ENCODE measurements at places on chromosomes 1 and 21.
A peak's percentile ranks its signal among the peaks of the same experiment; 100 is the strongest.

DNA sequence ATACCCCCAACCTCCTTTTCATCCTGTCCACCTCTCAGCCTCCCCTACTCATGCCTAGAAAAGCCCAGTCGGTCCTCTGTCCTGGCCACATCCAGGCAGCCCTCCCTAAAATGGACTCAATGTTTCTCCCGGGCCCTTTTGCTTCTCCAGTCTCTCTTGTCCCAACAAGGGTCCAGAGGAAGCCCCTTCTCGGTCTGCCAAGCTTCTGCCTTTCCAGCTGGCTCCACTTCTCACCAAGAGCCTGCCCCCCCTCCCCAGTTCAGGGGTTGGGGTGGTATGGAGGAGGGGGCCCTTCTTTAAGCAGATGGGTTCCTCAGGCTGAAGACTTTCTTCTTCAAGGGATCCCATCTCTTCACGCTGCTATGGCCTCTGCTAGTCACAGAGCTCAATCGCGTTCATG lies 23.9 kb downstream of the RAB7B start:
- no peak for DNase-seq

DNA sequence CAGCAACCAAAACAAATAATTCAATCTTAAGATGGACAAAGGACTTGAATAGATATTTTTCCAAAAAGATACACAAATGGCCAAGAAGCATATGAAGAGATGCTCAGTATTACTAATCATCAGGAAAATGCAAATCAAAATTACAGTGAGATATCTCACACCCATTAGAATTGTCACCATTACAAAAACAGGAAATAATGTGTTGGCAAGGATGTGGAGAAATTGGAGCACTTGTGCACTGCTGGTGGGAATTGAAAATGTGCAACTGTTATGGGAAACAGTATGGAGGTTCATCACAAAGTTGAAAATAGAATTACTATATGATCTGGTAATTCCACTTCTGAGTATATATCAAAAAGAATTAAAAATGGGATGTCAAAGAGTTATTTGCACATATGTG lies 83.2 kb downstream of the SH3GLB1 start:
- DNase-seq: no peak

- no peak for DNase-seq
These were observed 7.2 kb upstream of the TSPEAR start for GRCh38 chr21:44718571-44718970.

DNA sequence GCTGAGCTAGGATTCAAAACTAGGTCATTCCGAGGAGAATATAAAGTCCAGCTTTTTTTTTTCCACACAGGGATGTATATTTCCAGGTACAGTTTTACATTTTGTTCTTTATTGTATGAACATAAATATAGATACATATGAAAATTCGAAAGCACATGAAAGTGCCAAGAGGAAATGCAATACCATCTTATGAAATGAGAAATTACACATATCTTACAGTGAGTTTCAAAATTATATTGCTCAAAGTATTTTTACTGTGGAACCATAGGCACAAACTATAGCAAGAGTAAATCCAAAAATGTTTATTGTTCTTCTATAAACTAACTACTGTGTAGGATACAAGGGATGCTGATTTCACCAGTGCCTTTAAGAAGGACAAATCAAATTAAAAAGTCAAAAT lies 39.0 kb downstream of the PTPRC start:
- no peak for DNase-seq

GRCh38 chr1:184412472-184412871 lies 25.6 kb downstream of the C1orf21 start:
- no peak for DNase-seq

- no peak for DNase-seq
These were observed 8.3 kb downstream of the MAPKAPK2 start for GRCh38 chr1:206693029-206693428.

DNA sequence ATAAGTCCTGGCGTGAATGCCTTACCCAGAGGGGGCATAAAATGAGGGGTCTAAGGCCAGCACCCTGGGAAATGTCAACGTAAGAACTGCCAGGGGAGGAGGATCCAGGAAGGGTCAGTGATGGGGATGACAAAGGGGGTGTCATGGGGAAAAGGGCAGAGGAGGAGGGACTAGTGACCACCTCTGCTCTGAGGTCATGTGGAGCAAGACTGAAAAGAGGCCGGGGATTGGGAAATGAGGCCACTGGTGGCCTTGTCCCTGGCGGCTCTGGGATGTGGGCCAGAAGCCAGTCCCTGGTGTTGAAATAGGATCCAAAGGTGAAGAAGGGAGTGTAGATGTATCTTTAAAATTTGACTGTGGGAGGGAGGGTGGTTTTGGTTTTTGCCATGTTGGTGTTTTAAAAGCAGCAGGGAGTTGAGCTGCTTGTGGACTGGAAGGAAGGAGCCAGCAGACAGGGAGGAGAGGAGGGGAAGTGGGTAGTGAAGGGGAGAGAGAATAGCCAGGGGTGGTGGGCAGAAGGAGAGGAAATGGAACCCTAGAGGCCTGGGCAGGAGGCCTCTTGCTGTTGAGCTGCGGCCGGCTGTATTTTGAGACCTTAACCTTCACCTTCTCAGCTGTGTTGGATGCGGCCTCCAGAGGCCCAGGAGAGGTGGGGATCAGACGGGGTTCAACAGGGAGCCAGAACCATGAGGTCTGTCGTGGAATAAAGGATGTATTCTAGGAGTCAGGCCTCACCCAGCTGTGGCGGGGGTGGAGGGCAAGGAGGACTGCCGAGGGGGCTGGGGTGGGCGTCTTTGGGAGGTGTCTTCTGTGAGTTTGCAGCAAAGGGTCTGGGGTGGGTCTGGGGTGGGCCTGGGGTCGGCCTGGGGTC lies 92.5 kb downstream of the DHRS3 start:
- no peak for DNase-seq

- no peak for DNase-seq
These were observed 24.8 kb upstream of the KCNE1 start for GRCh38 chr21:34536820-34537219.

DNA sequence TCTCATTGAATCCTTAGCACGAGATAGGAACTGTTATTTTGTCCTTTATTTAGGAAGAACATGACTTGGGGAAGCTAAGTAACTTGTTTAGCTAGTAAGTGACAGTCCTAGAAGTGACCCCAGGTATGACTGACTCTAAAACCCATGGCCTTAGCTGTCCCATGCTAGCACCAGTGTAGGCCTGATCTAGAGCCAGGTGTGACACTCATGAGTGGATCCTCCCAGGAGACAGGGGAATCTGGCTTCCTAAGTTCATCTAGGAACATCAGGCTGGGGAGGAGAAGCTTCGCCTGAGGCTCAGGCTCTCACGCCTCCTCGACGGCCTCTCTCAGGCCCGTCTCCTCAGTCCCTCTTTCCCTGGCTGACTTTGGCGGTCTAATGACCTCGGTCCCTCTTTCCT lies 31.2 kb downstream of the CD48 start:
- DNase-seq: no peak

DNA sequence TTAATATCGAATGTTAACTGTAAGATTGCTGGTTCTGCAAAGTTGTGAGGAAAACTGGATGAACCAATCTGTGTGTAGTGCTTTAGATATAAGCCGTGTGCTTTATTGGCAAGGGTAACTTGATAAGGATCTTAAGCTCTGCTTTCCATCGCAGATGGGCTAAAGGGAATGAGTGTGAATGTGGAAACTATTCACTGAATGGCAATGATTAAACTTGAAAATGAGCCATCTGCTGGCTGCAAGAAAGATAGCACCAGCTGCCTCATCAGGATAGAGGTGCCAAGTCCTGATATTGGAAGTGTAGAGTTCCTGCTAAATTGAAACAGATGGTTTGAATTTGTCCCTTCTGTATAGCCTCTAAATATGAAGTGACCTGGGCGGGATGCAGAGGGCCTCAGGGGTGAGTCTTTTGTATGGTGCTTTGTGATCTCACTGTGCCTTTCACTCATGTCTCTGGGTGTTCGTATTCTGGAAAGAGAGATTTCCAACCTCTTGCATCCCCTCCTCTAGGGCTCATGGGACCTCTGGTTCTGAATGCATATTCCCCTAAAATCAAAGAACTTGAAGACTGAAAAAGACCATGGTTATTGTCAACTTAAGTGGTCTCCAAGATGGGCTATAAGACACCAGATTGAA lies 9.2 kb downstream of the FCRL3 start:
- DNase-seq: peak; percentile 11

DNA sequence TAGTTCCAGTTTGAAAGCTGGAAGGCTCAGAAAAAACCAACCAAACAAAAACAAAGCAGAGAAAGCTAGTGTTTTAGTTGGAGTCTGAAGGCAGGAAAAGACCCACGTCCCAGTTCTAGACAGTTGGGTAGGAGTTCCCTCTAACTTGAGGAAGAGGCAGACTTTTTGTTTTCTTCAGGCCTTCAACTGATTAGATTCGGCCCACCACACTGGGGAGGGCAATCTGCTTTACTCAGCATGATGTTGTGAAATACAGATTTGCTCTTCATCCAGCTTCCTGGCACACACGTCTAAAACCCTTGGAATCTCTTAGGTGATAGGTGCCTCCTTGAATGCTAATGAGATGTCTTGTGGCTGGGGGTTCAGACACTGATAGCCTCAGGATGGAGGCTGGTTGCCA lies 49.1 kb upstream of the CSF3R start:
- no peak for DNase-seq

DNA sequence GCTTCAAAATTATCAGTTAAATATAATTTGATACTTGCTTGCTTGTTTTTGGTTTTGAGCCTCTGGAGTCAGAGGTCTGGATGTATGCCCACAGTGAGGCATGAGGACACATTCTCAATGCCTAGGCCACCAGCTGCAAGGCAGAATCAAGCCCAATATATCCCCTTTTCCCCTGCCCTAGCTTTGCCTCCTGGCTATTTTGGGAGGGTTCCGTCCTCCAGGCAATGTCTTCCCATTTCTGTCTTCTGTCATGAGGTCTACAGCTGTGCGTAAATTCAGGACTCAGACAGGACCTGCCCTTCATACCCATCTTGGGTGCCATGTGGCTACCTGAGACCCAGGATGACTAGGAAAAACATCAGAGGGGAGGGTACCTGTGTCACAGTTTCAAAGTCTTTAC lies 19.2 kb downstream of the NRDC start:
- DNase-seq: no peak

DNA sequence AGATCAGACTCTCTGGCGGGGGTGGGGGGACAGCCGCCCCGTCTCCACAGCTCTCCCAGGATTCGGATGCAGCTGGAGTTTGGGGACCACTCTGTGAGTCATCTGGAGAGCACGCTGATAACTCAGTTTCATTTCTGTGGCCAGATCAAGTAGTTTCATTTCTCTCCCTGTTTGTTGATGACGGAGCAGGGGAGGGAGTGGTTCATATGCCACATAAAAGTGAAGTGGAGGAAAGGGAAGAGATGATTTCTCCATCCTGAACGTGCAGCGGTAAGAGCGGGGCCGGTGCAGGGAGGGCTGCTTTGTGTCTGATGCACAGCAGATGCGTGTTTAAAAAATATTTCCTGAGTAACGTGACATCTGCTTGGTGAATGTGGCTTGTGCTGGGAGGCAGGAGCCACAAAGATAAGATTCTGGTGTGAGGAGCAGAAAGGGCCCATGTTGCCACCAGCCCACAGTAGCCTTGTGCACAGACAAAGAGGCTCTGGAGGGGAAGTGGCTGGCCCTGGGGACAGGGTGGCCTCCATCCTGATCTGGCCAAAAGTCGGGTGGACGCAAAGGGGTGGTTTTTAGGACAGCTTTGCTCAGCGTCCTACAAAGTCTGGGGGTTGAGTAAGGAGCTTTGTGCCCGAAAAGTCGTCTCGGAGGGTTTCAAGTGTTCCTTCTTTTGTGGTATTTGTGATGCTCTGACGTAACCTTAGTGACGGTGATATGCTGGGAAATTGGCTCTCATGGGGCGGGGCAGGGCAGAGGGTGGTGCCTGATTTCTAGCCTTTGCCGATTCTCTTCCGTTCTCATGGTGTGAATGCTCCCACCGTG lies at the start of gene MX2:
Gene MX2, plus strand, starts transcription at position 242 of the 819 bp plus-strand sequence. CDS start 14,880 bp downstream, outside the sequence.
- no peak for DNase-seq

DNA sequence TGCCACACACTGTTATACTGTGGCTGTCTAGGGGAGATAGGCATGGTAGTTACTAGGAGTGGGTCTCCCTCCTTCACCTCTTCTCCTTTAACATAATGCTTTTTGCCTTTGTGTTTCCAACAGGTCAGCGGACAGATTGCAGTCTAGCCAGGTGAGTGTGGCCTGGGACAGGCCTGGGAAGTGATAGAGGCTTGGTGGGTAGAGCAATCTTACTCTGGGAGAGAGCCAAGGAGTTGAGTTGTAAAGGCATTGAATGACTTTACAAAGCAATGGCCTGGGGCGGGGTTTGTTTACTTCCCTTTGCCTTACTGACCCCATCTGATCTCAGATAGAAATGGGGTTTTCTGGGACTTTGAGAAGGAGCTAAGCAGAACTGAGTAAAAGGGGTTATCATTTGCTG lies 51.0 kb upstream of the IKBKE start:
- no peak for DNase-seq

GRCh38 chr21:42887326-42887725 lies 5.8 kb upstream of the NDUFV3 start:
- DNase-seq: no peak

- no peak for DNase-seq
These were observed 5.3 kb downstream of the DISP3 start for GRCh38 chr1:11484321-11484655.

DNA sequence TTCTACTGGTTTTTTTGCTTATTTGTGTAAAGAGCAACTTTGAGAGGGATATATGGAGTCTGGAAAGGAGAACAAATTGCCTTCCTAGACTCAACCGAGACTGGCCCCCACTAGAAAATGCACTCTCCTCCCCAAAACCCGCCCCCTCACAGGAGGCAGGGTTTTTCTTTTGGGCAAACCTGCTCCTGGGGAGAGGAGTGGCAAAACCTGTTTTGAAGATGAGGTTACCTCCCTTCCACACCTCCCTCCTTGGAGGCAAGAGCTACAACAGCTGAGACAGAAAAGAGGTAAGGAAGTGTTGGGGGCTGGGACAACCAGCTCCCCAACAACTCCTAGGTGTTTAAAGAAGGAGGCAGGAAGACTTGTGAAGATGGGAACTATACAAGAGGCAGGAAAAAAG lies at the start of gene BNIPL:
Gene BNIPL, plus strand, starts transcription at position 231 of the 400 bp plus-strand sequence. Its CDS starts 140 bp downstream, at position 371.
- DNase-seq: no peak

DNA sequence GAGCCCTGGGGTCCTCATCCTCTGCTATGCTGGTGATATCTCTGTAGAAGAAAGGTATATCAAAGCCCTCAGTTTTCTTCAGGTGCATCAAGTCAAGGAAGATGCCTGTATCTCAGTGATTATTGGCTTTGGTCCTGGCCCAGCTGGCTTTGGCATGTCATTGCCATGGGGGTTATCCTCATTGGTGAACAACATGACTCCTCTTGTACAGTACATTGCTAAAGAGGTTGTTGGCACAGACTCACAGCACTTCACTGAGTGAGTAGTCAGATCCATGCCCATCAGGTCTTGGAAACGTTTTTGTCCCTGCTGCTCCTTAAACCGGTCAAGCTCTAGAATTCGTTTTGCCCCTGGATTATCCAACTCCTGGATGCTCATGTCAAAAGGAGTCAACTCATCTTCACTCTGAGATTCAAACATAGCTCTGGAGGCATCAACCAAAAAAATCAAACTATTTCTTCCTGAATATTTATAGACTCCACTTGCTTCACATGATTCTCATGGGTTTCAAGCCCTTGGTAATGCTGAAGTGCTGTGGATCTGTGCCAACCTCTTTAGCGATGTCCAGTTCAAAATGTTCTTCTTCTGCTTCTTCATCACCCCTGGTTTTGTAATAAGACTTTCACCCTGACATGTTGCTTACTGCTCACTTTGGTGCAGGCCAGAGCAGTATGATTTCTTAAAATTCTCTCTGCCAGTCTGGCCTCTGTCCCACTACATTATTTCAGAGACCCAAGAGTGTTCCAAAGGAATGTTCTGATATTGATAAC lies 43.0 kb upstream of the RAB3GAP2 start:
- no peak for DNase-seq
